ENCODE measurements at places on chromosomes 5 and 9.

DNA sequence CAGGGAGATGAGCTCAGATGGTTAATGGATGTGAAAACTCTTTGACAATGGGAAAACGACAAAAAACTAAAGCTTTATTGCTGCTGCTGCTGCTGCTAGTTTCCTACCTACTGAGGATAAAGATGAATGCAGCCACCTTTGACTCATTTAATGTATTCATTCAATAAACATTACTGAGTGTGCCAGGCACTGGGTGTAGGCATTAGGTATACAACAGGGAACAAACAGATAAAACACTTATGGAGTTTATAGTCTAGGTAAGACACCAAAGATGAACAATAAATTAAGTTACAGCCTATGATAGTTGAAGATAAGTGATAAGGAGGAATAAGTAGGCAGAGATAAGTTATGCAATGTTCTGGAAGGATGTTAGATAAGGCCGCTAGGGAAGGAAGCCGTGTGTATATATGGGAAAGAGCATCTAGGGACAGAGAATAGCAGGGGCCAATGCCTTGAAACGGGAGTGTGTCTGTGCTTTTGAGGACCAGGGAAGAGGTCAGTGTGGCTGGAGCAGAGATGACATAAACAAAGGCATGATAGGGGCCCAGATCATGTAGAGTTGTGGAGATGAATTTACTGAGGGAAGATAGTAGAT lies 477.6 kb downstream of the NTRK2 start:
- no peaks in the 10 kb centered on the region for H3K36me3 ChIP-seq
- peaks cover 7% of the 10 kb centered on the region for H3K4me1 ChIP-seq
- no peak overlapping the region for H3K4me3 ChIP-seq
- H3K27me3 ChIP-seq = peaks cover 5% of the 10 kb centered on the region
- no peak overlapping the region for H3K27ac ChIP-seq

GRCh38 chr5:36558641-36559040 lies 47.8 kb upstream of the SLC1A3 start:
- no peaks in the 10 kb centered on the region for H3K27me3 ChIP-seq
- H3K4me1 ChIP-seq = no peaks in the 10 kb centered on the region
- H3K36me3 ChIP-seq = no peaks in the 10 kb centered on the region
- no peak overlapping the region for H3K27ac ChIP-seq

- H3K27ac ChIP-seq = no peak overlapping the region
- H3K36me3 ChIP-seq = no peaks in the 10 kb centered on the region
Measured at GRCh38 chr9:95182854-95183563, 134.5 kb downstream of the FANCC start.

DNA sequence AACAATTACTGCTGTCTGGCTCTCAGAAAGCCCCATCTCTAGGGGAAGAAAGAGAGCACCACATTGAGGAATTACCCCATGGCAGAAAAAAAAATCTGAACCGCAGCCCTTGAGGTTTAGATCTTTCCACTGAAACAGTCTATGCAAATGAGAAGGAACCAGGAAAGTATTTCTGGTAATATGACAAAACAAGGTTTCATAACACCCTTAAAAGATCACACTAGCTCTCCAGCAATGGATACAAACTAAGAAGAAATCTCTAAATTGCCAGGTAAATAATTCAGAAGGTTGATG lies 427.1 kb downstream of the PRELID2 start:
- no peaks in the 10 kb centered on the region for H3K27me3 ChIP-seq
- H3K27ac ChIP-seq = no peak overlapping the region
- no peak for DNase-seq
- no peaks in the 10 kb centered on the region for H3K36me3 ChIP-seq
- no peak overlapping the region for H3K4me3 ChIP-seq
- H3K4me1 ChIP-seq = no peaks in the 10 kb centered on the region

GRCh38 chr9:76269789-76270188 lies 124.4 kb downstream of the RFK start:
- H3K4me3 ChIP-seq = no peak overlapping the region
- H3K4me1 ChIP-seq = no peaks in the 10 kb centered on the region
- H3K27me3 ChIP-seq = no peaks in the 10 kb centered on the region
- H3K36me3 ChIP-seq = no peaks in the 10 kb centered on the region

DNA sequence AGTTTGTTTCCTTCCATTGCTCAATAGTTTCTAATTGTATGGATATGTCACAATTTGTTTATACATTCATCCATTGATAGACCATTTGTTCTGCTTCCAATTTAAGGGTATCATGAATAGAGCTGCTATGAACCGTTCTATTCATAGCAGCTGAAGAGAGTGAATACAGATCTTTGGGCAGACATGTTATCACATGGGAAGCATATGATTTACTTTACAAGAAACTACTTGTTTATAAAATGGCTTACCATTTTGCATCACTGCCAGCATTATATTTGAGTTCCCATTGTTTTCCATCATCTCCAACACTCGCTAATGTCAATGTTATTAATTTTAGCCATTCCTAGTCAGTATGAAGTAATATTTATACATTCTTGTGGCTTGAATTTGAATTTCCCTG lies 549.0 kb downstream of the MAT2B start:
- H3K36me3 ChIP-seq = no peaks in the 10 kb centered on the region
- H3K4me3 ChIP-seq = no peak overlapping the region
- no peak overlapping the region for H3K27ac ChIP-seq
- H3K4me1 ChIP-seq = no peaks in the 10 kb centered on the region

- peaks cover 10% of the 10 kb centered on the region for H3K4me1 ChIP-seq
- H3K36me3 ChIP-seq = no peaks in the 10 kb centered on the region
- H3K27me3 ChIP-seq = no peaks in the 10 kb centered on the region
Measured at GRCh38 chr9:112562235-112562958, 75.8 kb downstream of the KIAA1958 start.

GRCh38 chr9:79353856-79354520 lies 217.8 kb upstream of the TLE4 start:
- no peaks in the 10 kb centered on the region for H3K4me1 ChIP-seq
- peak; percentile 0 for DNase-seq

DNA sequence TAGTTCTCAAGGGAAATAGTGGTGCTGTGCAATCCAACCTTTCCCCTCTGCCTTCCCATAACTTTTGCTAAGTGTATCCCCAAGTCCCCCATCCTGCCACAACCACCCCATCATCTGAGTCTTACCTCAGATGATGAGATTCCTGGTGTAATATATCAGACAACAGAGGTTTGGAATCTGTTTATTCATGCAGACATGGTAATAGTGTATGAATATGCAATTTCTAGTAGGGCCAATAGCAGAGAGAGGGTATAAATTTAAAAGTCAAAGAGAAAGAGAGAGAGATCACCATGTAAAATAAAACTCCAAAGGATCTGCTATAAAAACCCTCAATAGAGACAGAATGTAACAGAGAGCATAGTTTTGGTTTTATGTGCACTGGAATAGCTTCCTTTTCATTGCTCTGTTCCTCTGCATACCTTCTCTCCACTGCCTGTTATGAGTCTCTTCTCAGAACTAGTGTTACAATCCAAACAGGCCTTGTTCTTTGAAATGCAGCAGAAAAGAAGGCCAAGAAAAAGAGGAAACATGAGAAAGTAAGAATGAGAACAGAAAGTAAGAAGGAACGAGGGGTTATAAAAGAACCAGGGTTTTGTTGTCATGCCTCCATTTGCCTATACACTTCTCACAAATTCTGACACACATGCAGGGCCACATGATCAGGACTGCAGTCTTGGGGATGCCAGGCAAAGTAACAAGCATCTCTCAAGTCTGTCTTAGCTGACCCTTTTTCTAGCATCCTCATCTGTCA lies 278.0 kb downstream of the CETN3 start:
- no peak overlapping the region for H3K4me3 ChIP-seq
- no peaks in the 10 kb centered on the region for H3K36me3 ChIP-seq
- peak overlapping the region; percentile 50 for H3K27ac ChIP-seq
- no peaks in the 10 kb centered on the region for H3K27me3 ChIP-seq
- DNase-seq = no peak
- peaks cover 25% of the 10 kb centered on the region for H3K4me1 ChIP-seq

- H3K27ac ChIP-seq = no peak overlapping the region
- H3K4me1 ChIP-seq = peaks cover 8% of the 10 kb centered on the region
- no peaks in the 10 kb centered on the region for H3K36me3 ChIP-seq
Measured at GRCh38 chr9:107615321-107615720, 125.8 kb upstream of the KLF4 start.

DNA sequence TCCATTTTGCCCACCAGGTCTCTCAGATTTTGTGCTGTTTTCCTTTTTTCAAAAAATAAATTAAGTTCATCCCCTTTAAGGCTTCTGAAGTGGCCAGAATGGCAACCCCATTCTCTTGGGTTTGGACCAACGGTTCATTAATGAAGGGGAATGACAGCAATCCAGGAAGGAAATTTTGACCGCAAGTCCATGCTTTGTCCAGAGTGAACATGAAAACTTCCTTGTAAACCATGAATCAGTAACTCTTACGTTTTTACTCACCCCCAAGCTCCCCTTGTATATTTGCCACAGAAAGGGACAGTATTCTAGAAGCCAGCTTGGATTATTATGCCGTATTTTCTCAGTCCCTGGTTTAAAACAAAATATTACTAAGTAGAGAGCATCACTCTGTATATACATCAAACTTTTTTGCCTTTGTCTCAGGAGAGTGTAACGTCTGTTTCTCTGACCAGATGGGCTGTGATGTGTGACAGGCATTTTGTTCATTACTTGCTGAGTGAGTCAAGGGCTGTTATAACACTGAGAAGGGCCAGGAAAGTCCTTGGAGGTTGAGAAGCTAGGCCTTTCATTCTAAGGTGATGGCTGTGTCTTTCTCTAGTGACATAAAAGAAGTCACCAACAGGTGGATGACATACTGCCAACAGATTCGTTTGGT lies 148.2 kb downstream of the SMARCA2 start:
- H3K27ac ChIP-seq = no peak overlapping the region
- no peaks in the 10 kb centered on the region for H3K27me3 ChIP-seq
- DNase-seq = no peak
- H3K4me1 ChIP-seq = peaks cover 26% of the 10 kb centered on the region

- peaks cover 5% of the 10 kb centered on the region for H3K4me1 ChIP-seq
- peak; percentile 47 for DNase-seq
- H3K36me3 ChIP-seq = no peaks in the 10 kb centered on the region
- peaks cover 73% of the 10 kb centered on the region for H3K27me3 ChIP-seq
- H3K4me3 ChIP-seq = no peak overlapping the region
- H3K27ac ChIP-seq = no peak overlapping the region
Measured at GRCh38 chr5:135462304-135462703, 10.2 kb upstream of the TIFAB start.

DNA sequence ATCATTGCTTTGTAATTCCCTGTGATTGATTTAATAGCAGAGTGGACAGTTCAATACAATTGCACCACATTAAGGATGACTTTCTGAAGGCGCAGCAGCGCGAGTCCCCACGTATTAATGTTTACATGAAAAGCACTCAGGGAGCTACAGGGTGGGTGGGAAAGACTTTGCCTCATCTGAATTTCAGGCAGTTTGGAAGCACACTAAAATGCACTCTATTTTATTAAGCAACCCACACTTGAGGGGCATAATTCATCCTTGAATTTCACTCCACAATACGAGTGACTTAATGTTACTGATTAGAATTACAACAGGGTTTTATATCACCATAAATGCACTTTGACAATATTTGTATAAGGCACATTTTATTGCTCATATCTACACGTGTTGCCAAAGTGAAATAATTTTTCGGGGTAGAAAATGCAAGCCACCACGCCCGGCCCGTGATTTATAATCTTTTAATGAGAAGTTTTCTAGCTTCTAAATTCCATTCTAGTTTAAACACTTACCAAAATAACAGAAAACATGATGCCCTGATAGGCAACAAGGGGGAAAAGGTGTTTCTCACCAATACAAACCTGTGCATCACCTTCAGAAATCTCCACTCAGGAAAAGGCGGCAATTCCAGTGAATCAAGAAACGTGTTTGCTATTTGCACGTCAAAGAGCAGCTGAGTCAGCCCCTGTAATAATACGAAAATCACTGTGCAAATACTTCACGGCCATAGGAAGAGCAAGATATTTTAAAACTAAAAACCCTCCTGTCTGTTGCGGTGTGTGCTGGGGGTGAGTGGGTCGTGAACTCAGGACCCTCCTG lies 40.5 kb downstream of the IRX4 start:
- H3K4me1 ChIP-seq = peaks cover 47% of the 10 kb centered on the region
- peak overlapping the region; percentile 92 for H3K27ac ChIP-seq
- H3K27me3 ChIP-seq = no peaks in the 10 kb centered on the region
- H3K4me3 ChIP-seq = no peak overlapping the region
- H3K36me3 ChIP-seq = no peaks in the 10 kb centered on the region
- DNase-seq = no peak

- no peak overlapping the region for H3K4me3 ChIP-seq
- H3K27ac ChIP-seq = no peak overlapping the region
- H3K27me3 ChIP-seq = no peaks in the 10 kb centered on the region
- DNase-seq = no peak
- no peaks in the 10 kb centered on the region for H3K4me1 ChIP-seq
Measured at GRCh38 chr9:86464242-86464641, 110.0 kb upstream of the TUT7 start.
